ENCODE measurements at places on chromosomes 12 and 14. TPM values are rescaled to one million over a fixed set of nuclear protein-coding genes. Genes with fewer than 3 reads are reported as not detected.

The TMEM229B gene
- 2.2 TPM for total RNA-seq

The PAX9 gene
- total RNA-seq, result 12.0 TPM

The LIN7A gene
- total RNA-seq, result 0.56 TPM

The MRPS35 gene
- total RNA-seq, result 56.3 TPM

The SYT1 gene
- 0.49 TPM for total RNA-seq

The TAS2R31 gene
- not detected for total RNA-seq

The EPYC gene
- total RNA-seq, result not detected

The HOXC12 gene
- total RNA-seq, result not detected

The GLT1D1 gene
- total RNA-seq, result not detected

Measured in airway epithelial cell (primary cell).